Thyroid gland (tissue), 4 donors: ENCODE measurements at places on chromosomes 3 and 15.

DNA sequence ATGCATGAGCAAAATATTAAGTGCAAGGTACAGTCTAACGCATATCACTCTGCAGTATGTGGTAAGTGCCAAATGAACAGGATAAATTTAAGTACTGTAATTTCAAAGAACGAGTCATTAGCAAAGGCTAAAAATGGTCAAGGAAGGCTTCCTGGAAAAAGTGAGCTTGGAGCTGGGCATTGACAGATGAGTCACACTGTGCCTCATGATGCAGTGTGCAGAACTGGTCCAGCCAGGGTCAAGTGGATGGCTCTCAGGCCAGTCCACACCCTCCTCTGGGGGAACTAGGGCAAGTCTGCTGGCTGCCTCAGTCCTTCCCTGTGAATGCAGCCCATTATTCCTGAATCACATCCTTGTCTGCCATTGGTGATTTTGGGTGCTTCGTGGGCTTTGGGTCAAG lies 76.3 kb downstream of the CACNA1D start:
- DNase-seq = peak; percentile 33

DNA sequence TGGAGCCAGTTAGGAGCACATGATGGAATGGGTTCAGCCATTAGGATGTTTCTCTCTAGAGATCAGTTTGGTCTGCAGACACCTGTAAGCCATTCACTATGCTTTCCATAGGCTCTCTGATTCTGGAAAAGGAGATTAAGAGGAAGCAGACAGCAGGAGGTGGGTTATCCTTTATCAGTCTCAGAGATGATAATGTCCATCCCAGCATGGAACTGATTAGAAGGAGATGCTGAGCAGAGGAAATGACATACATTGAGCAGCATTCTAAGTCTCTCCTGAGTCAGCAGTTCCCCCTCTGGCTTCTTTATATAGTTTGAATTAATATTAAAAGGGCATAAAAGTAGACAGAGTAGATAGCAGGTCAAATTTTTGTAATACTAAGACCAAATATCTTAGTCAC lies 591.1 kb downstream of the GBE1 start:
- DNase-seq = no peak

DNA sequence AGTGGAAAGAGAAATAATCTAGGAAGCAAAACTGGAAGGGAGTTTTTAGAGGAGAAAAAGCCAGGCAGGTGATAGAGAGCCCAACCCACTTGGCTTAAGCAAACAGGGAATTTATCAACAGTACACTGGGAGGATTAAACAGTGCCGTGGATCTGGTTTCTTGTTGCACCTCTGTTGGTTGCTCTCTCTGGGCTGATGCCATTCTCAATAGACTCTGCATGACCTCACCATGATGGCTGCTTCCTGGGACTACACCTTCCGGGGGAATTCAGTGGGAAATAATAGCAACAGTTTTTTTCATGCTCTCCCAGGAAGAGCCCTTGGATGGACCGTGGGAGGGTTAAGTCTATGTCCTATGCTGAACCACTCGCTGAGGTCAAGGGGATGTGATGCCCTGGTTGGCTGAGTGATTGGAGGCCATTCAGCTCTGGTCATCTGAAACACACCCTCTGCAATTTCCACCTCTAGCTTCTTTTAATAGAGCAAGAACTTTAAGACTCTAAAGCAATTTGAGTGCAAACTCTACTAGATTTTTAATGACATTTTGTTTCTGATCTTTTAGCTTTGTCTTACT lies 74.2 kb downstream of the EPHB1 start:
- no peak for DNase-seq

- peak; percentile 74 for DNase-seq
These were observed 15.3 kb downstream of the NR2F2 start for GRCh38 chr15:96345560-96346399.

DNA sequence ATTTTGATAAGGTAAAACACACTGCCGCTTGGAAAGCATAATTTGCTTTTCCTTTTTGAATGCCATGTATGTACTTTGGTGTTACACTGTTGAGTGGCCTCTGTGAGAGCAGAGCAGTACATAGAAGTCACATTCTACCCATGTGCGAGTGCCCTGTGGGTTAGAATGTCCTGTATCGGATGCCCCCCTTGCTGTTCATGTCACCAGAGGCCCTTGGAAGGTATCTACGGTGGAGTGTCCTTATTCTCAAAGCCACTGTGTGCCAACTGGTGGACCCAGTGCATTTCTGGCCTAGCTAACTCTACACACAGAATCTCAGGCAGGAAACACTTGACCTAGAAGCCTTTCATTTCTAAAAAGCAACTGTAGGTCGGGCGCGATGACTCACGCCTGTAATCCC lies 137.0 kb downstream of the GHSR start:
- no peak for DNase-seq

DNA sequence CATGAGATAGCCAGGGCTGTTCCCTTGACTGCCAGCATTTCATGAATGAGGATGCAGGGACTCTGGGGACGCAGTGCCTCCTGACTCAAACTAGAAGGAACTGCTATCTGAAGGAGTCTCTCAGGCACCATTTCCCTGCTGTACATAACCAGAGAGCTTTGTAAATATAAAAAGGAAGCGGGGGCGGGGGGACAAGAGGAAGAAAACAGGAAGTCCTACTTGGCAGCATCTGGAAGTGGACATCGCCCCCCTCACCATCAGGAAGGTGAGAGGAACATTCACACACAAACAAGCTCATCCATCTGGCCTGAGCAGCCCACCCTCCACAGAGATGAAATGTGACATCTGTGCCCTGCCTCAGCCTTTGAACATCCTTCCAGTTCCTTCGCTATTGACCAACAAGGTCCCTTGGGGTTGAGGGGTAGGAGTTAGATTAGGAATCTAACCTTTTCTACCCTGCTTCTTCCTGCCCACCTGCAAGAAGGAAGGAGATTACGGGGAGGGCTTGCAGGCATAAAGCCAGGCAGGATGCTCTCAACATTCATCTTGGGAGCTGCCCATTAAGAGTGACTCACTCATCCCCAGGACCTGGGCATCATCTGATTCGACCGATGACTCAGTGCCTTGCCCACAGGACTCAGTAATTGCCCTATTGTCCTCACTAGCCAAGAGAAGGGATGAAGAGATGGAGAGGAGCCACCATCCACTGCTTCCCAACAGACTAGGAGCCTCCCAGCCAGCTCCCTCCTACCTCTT lies 31.9 kb downstream of the SH3BP5 start:
- DNase-seq = no peak

DNA sequence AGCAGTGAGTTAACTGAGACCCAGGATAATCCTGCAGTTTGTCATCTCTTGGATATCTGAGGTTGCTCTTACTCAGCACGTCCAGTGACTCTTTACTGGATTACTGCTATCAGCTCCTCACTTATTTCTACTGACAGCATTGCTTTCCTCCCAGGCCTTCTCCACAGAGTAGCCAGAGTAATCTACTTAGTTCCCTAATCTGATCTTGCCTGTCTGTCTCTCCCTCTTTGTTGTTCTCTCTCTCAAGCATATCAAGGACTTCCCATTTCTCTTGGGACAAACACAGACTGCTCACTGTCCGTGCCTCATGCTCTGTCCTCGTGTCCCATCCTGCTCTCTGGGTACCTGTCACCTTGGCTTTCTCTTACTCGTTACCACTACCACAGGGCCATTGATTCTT lies 376.2 kb downstream of the FEZF2 start:
- no peak for DNase-seq
